ENCODE measurements at places on chromosomes 16 and 17.
A peak's percentile ranks its signal among the peaks of the same experiment; 100 is the strongest.

- no peak for DNase-seq
These were observed 46.5 kb downstream of the BRD7 start for GRCh38 chr16:50322333-50322732.

- DNase-seq: no peak
These were observed 62.9 kb upstream of the MGAT5B start for GRCh38 chr17:76805319-76805718.

DNA sequence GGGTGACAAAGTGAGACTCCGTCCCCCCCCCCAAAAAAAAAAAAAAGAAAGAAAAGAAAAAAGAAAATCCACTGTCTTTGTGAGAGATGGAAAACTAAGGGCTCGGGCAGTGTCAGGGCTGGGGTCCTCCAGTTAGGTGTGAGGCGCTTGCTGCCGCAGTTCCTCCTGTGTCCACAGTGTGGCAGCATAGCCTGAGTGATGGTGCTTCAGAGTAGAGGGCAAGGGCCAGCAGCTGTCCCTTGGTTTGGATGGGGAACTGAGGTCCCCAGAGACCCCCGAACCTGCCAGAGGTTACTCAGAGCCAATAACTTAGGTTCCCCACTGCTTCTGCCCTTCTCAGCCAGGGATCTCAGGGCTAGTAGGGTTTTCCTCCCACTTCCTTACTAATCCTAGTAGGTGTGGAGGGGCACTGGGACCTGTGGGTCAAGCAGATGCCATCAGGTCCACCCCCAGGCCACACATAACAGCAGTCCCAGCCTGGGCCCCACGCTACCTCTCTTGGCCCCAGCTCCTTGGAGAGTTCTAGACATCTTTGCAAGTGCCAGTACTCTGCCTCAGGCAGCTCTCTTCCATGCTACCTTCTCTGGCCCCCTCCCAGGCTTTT, 7.9 kb upstream of the LLGL1 start:
- peak; percentile 74 for DNase-seq

- no peak for DNase-seq
These were observed 332.0 kb downstream of the BCAS3 start for GRCh38 chr17:61009663-61010062.

DNA sequence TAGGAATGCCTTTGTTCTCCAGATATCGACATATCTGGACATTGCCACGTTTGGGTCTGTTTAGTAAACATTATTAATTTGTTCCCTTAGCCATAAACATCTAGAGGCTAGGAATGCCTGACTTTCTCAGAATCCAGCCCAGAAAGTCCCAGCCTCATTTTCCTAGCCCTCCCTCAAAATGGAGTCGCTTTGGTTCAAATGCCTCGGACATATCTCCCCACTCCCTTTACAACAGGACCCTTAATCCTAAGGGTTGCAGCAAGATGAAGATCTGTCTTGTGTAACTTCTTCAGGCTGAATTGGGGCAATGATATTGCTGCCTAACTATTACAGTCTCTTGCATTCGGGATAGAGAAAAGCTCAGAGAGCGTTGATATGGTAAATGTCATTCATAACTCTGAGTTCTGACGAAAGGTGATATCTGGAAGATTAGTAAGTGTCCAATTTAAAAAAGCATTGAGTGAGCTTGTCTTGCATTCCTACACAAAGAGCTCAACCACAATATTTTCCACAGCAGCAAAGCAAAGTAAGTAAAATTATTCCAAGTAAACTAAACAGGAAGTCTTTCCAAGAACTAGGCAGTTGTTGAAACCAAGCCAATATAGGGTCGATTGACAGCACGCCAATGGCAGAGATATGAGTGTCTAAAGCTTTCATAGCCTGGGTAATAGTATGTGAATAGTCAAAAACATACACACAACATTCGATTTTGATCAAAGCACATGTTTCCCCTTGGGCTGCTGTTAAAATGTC, 46.0 kb upstream of the ARL4D start:
- peak; percentile 94 for DNase-seq

DNA sequence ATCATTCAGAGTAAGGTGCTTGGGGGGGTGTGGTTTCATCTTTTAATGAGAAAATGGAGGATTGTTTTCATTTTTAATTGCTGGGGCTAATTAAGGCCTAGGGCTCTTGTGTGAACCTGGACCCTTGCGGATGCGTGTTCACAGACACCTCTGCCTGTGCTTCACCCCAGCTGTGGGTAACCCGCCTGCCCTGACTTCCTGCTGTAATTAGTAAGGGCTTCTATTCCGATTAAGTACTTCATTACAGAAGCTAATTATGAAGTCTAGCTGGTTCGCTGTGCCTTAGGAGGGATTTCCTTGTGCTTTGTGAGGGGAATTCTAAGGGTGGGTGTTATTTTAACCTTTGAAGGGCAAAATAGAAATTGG, 215.3 kb downstream of the PMP22 start:
- no peak for DNase-seq

DNA sequence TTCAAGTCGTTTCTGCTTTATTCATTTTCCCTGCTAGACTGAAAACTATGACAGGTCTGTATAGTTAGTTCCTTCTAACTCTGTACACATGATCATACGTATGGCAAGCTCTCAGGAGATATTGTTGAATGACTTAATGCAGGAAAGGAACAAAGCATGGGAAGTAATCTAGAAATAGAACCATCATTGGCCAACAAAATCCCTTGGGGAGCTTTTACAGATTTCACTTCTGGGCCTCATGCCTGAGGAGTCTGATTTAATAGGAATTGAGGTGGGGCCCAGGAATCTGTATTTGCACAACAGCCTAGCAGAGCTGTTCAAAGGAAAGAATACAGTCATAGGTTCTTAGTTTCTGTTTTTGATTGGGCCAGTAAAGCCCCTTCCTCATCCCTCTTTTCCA, 229.2 kb downstream of the MAP2K6 start:
- no peak for DNase-seq

DNA sequence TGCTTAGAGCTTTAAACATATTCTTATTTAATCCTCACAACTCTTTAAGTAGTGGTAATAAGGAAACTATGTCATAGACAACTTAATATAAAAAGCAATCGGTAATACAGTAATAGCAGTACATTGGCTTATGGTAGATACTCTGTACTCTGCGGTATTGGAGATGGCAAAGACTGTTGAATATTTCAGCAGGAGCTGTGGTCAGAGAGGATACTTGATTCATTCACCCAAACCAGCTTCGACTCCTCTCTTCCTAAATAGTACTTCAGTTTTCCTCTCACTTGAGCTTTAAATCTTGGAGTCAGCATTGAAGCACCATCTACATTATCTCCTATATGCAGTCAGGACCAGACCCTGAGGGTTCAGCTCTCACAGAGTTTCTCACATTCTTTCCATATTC, 169.3 kb downstream of the CYB561 start:
- DNase-seq: no peak

GRCh38 chr17:79915850-79916430, 76.7 kb upstream of the CBX4 start:
- peak; percentile 57 for DNase-seq

GRCh38 chr16:51181503-51181811, 30.4 kb upstream of the SALL1 start:
- DNase-seq: no peak

- no peak for DNase-seq
These were observed at the start of gene MYO1C for GRCh38 chr17:1492249-1493206. MYO1C (minus strand) TSS chr17:1492686; CDS start chr17:1492487, 199 bp downstream.

DNA sequence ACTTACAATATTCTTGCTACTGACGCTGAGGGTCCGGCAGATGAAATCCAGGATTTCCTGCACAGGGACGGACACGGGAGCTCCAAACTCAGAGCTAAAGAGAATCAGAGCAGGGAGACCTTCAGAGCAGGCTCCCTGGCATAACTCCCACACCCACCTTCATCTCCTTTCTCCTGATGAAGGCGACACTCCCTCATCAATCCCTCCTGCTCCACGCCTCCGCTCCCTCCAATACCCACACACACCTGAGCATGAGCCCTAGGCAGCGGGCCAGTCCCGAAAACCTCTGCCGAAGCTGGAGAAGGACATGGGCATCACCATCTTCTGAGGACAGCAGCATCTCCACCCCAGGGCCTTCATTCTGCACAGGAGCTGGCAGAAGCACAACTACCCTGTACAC, 28.1 kb downstream of the PELP1 start:
- no peak for DNase-seq

GRCh38 chr17:9268546-9268945, 247.2 kb downstream of the NTN1 start:
- DNase-seq: no peak

DNA sequence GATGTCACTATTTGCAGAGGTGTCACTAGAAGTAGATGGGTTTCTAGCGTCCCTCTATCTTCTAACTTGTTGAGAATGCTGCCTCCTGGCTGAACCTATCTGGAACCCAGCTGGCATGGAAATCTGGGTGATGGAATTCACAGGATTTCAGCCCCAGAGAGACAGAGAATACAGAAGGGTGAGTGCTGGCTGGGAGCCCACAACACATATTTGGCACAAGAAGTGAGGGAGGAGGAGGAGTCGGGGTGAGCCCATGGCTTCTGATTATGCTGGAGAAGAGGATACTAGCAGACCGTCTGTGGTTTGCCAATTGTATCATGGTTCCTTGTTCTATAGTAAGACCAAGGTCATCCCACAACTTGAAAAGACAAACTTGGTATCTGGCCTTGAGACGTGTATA, 557.8 kb upstream of the SALL1 start:
- DNase-seq: no peak

GRCh38 chr16:46582313-46582712, 38.9 kb downstream of the SHCBP1 start:
- peak; percentile 86 for DNase-seq

GRCh38 chr16:67555795-67556212, 6.5 kb upstream of the CTCF start:
- no peak for DNase-seq

DNA sequence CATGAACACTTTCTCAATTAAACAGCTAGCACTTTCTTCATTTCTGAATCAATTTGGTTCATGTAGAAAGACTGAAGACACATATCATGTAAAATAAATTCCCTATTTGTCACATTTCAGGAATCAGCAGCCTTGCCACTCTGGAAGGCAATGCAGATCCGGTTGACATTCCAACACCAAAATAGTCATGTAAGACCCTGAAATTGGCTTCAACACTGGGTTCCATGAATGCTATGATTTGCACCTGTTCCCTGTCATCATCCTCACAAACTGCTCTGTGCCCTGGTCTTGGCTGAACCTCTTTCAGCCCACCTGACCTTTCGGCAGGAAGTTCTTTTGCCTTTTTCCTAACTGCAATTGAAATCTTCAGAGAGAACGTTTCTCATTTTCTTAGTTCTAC, 156.9 kb downstream of the CDH8 start:
- DNase-seq: no peak

DNA sequence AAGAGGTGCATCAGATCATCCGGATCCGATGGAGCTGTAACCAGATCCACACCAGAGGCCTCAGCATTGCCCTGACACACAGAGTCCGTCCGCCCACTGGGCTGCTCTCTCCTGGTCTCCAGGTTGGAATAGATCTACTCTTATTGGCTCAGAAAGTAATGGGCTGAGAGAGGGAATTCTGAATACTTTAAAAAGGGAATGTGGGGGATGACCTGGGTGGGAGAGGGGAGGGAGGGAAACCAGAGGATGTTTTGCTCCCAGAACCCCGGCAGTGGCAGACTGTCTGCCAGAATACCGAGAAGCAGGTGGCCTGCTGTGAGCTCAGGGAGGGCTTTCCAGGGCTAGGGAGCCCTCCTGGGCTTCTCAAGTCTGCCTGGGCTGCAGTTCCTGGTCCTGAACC, 126.5 kb downstream of the ENGASE start:
- DNase-seq: no peak

DNA sequence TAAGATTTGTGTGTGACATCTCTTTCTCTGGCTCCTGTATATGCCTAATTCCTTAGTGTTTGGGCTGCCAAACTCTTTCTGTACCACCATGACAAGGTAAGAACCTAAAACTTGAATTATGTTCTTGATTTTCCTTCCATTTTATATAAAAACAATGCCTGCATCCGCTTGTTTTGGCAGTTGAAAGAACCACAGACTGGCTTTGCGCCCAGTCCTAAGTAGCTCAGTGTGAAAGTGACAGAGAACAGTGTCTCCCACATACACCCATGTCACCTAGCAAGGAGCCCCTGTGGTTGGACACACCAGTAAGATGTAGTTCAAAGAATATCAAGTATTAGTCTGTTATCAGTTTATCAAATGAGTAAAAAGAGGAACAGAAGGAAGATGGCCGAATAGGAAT, 40.7 kb upstream of the SLC6A2 start:
- DNase-seq: no peak

GRCh38 chr16:65185241-65185778, 63.4 kb upstream of the CDH11 start:
- DNase-seq: no peak

GRCh38 chr16:10622036-10622921, 41.9 kb upstream of the EMP2 start:
- peak; percentile 40 for DNase-seq

DNA sequence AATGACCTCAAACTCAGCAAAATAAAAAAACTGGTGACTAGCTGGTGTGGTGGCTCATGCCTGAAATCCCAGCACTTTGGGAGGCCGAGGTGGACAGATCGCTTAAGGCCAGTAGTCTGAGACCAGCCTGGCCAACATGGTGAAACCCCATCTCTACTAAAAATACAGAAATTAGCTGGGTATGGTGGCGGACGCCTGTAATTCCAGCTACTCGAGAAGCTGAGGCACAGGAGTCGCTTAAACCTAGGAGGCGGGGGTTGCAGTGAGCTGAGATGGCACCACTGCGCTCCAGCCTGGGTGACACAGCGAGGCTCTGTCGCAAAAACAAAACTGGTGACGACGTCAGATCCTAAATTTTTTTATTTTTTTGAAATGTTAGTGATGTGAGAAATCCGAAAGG, 82.6 kb upstream of the TOB1 start:
- no peak for DNase-seq

DNA sequence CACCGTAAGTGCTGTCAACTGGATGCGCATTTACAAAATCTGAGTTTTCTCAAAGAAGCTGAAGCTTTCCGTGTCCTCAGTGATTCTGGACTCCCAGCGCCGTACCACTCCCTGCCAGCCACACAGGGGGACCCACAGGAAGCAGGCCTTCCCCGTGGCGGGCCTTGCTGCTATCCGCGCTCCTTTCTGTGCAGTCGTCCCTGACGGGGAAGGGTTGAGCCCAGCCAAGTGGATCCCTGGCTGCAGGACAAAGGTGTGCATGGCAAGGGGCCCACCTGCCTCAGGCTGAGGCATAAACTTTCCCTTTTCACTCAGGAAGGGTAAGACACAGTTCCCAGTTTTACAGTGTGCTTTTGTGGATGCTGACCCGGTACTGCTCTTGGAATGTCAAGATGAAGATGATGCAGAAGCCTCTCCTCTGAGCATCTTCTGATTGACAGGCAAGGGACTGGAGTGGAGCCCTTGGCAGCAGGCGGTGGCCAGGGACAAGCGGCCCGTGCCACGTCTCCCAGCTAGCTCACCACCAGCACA, 93.0 kb downstream of the ANKRD11 start:
- DNase-seq: no peak

GRCh38 chr17:79133214-79133613, 58.6 kb downstream of the ENGASE start:
- DNase-seq: no peak

GRCh38 chr17:45234641-45235415, 13.1 kb downstream of the FMNL1 start:
- peak; percentile 30 for DNase-seq

GRCh38 chr17:79857095-79857494, 17.9 kb upstream of the CBX4 start:
- no peak for DNase-seq

GRCh38 chr16:8943966-8944759, 19.5 kb downstream of the USP7 start:
- DNase-seq: peak; percentile 43

- no peak for DNase-seq
These were observed 141.7 kb upstream of the ANKFN1 start for GRCh38 chr17:56011406-56012131.

GRCh38 chr17:68102318-68102758, 66.8 kb downstream of the KPNA2 start:
- DNase-seq: no peak
